ENCODE measurements at places on chromosomes 2 and 18. TPM values are rescaled to one million over a fixed set of nuclear protein-coding genes. Genes with fewer than 3 reads are reported as not detected.

- DNase-seq = no peak
Measured at GRCh38 chr2:37143974-37144373, 12.8 kb downstream of the EIF2AK2 start.

- DNase-seq = no peak
Measured at GRCh38 chr2:169476459-169476858, 2.8 kb upstream of the BBS5 start.

GRCh38 chr2:106904242-106904641 is 18.3 kb upstream of the ST6GAL2 start:
- no peak for DNase-seq

DNA sequence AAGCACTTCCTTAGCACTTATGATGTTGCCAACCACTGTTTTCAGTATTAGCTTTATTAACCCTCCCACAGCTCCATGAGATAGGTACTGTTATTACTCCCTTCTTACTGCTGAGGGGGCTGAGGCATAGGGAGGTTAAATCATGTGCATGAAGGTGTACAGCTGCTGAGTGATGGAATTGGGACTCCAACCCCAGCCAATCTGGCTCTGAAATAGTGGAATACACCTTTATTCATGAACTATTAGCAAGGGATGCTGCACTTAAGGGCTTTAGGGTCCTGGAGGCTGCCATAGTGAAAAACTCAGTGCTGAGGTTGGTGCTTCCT is 19.2 kb downstream of the SMARCAL1 start:
- DNase-seq = no peak

- no peak for DNase-seq
Measured at GRCh38 chr2:101850450-101850849, 141.3 kb upstream of the IL1R2 start.

DNA sequence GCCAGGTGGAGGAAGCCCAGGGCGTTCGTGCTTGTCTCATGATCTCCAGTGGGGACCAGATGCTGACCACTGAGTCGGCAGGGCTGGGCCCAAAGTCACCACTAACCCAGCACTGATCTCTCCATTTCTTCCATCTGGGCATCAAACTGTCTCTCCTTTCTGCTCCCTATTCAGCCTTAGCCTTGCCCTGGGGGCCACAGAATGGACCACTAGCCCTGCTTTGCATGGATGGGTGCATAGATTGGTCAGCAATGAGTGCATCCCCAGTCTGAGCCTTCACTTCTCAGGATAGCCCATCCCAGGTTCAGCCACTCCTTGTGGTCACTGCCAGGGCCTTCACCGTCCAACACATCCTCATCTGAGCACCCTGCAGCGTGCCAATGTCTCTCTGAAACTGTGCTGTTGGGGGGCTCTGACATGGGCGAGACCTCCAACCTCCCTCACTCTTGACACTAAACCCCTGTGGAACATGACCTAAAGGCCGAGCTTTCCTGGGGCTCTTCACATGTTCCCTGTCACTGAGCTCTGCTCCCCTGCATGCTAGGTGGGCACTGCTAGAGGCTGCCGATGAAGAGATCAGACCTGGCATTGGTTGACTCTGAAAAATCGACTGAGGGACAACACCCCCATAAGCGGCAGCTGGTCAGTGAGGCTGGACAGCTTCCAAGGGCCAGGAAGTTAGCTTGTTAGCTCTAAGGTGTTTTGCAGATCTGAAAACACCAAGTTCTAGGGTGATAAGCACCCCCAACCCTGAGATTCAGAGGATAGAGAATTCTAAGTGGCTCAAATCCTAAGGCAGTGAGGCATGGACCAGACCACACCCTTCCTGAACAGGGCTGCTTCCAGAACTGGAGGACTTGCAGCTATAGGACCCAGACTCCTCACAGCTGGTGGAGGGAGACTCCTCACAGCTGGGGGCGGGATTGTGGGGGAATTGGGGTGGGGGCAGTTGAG is 61.7 kb downstream of the HS1BP3 start:
- no peak for DNase-seq

- no peak for DNase-seq
Measured at GRCh38 chr2:100944617-100945432, 57.3 kb upstream of the RPL31 start.

DNA sequence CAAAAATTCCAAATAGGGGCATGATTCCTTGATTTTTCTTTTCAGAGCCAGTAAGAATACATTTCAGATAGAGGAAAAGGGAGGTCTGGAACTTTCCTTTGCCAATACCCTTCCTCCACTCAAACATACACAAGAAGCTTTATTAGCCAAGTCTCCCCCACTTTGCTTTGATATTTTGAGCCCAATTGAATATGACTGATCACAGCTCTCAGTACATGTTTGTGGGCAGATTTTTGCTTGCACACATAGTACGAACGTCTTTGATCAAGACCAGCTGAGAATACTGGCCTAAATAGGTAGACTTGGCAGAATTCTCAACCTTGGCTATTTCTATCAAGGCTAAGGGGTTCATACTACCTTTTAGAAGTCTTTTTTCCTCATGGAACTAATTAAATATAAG is 148.8 kb upstream of the PGAP1 start:
- no peak for DNase-seq

GRCh38 chr2:184336688-184337087 is 261.6 kb upstream of the ZNF804A start:
- no peak for DNase-seq

GRCh38 chr18:45621061-45621511 is 5.8 kb downstream of the SLC14A2 start:
- DNase-seq = peak; percentile 34

DNA sequence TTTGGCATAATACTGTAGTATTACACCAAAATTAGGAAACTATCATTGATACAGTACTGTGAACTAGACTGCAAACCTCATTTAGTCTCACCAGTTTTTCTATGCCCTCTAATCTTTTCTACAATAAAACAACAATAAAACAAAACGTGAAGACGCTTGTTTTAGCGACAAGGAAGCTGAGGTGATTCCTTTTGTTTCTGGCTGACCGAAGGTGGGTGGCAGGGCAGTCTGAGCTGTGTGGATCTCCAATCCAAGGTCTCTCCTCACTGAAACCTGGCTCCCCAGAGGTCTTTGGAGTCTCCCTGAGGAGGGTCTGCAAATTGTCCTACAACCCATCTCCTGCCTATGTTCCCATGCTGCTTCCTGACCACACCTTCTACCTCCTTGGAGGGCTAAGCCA is 59.3 kb downstream of the ARMC9 start:
- DNase-seq = no peak

DNA sequence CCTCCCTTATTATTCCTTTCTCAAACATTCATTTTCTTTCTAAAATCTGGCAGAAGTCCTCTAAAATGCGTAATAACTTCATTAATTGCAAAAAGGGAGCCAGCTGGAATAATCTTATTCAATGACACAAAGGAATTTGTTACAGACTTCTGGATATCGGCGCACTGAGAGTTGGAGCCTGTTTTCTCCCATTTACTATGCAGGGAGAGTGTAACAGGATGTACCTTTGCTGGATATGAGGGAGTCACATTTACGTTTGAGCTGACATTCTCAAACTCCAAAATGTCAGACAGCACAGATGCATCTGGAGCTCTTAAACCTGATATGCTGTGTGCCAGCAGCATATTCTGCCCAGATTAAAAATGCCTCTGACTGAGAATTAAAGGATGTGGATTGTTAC is 275.3 kb downstream of the TMX3 start:
- no peak for DNase-seq

- DNase-seq = no peak
Measured at GRCh38 chr2:190023860-190024259, 38.7 kb downstream of the MSTN start.

DNA sequence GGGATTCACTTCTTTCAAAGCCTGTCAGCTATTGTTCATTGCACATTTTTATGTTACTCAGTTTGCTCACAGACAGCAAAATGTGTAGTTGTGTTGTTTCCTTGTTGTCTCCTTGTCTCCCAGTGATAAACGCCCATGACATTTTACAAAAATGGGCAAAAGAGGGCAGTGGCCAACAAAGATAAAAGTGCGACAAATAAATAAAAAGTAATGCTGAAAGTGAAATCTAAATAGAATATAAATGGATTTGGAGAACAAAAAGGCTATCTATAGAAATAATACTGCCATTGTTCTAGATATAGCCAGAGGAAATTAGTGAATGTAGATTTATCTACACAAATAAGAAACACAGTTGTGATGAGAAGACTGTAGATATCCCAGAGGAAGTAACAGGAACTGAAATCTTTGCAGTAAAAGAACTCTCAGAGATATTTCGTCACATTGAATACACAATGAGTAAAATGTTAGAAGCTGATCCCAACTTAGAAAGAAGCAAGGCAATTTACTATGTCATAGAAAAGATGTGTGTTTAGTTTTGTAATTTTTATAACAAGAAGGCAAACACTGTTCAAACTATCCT is 1186.2 kb upstream of the FAM98A start:
- no peak for DNase-seq

- DNase-seq = no peak
Measured at GRCh38 chr18:34529358-34530335, 180.5 kb upstream of the DTNA start.

Gene IL18RAP
- 0.44 TPM for polyA plus RNA-seq

Gene SS18
- polyA plus RNA-seq = 18.7 TPM

Gene SP100
- polyA plus RNA-seq = 20.3 TPM

Gene KIAA2012
- polyA plus RNA-seq = not detected

Gene DYNC2LI1
- 8.5 TPM for polyA plus RNA-seq

Measured in heart right ventricle (tissue), 16 donors.